ENCODE measurements at places on chromosomes 7 and 10.

DNA sequence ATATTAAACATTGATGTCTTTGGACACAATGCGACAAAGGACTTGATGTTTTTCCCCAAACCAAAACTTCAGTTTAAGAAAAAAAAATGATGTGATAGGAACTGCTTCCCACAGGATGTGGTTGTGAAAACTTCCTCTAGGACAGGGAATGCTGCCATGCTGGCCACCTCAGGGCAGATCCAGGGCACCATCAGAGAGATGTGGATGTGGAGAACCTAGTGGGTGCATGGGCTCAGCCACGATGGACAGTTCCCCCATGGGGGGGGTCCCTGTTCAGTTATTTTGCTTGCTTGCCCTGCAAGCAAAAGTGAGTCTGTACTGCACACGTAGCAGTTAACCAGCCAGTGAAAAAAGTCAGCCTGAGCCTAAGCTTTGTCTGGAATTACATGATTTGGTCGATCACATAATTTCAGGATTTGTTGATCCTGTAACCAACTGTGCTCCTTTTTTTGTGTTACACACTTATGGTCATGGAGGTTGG, 36.3 kb downstream of the LAMB4 start:
- DNase-seq: no peak

DNA sequence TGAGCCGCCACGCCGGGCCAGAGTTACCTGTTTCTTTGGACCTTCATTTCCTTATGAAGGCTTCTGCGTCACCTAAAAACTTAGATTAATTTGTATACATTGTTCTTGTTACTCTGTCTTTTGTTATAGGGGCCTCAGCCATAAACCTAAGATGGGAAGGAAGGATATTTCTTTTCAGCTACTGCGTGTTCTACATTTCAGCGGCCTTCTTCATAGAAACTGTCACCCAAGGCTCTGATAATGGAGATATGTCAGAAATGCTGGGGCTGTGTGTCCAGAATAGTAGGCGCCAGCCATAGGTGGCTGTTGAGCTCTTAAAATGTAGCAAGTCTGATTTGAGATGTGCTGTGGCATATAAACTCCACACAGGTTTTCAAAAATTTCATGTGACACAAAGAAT, 52.9 kb downstream of the HK1 start:
- no peak for DNase-seq

DNA sequence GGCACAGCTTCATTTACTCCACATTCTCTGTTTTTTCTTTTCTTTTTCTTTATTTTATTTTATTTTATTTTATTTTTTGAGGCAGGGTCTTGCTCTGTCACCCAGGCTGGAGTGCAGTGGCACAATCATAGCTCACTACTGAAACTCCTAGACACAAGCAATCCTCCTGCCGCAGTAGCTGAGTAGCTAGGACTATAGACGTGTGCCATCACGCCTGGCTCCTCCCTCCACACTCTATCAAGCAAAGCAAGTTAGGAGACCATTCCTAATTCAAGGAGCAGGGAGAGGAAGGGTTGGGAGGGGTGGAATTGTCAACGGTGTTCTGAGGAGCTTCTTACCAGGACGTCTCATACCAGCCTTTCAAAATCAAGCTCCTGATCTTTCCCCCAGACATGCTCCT, 52.4 kb downstream of the OAT start:
- DNase-seq: no peak

DNA sequence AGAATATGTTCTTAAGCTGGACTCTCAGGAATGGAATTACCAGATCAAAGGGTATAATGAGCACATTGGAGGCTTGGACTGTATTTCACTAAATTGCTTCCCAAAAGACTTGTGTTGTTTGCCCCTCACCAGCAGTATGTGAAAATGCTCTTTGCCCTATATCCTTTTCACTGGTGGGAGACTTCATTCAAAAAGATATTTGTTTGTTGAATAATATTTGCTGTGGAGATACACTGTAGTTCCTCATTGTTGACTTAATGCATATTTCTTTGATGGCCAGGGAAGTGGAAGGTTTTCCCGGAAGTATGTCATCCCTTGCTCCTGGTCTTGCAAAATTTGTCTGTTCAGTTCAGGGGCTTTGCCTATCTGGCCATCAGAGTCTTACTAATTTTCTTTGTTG, 19.4 kb downstream of the GSTO2 start:
- no peak for DNase-seq

DNA sequence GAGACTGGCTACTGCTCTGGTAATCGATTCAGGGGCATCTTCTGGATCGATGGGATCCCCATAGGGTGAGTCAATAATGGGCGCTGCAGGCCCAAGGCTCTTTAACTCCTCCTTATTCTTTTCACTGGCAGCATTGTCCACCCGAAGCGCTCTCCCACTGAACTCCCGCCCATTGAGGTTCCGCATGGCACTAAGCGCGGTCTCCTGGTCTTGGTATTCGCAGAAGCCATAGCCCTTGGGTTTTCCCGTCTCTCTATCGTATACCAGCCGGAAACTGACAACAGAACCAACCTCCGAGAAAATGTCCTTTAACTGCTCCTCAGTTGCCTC, 285 bp downstream of the CSTF2T start:
- DNase-seq: no peak

DNA sequence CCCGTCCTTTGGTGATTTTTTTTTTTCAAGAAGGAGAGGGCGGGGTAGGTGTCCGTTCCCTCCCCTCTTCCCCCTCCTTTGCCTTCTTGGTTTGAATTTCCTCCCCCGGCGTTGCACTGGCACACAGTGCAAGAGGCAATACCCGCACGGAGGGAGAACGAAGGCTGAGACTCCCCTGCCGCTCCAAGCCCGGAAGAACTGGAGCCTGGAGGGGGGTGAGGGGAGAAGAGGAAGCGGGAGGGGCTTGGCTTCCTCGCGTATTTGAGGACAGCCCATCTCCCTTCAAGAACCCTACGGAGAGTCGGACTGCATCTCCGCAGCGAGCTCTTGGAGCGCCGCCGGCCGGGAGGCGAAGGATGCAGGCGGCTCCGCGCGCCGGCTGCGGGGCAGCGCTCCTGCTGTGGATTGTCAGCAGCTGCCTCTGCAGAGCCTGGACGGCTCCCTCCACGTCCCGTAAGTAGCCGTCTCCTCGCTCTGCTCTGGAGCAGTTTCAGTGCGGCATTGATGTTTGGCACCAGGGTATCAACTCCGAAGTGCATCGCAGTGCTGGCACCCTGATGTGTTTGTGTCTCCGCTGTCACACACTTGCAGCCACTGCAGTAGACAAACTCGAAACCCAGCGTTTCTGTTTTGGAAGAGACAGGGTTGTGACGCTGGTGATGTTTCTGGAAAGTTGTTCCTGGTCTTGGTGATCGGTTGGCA, at the start of gene CNTNAP2:
CNTNAP2 (plus strand) TSS at position 281 of the 702 bp plus-strand sequence; CDS start at position 357, 76 bp downstream.
- no peak for DNase-seq

- DNase-seq: no peak
These were observed 156.1 kb downstream of the ADARB2 start for GRCh38 chr10:1581189-1581588.

DNA sequence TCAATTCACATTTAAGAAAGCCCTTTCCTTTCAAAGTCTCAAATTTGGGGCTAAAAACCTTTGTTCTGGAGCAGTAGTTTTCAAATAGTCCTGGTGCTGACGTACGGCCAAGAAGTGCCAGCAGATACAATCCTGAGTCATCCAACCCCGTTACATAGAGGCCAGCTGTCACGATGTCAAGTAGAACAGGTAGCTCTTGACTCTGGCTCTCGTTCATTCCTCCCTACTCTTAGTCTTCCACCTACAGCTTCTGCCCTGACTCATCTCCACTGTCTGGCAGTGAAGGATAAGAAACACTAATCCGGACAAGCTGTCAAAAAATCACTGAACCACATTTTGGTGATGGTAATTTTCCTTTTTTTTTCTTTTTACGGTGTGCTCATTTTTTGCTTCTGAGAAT, 132.4 kb upstream of the PTN start:
- no peak for DNase-seq

DNA sequence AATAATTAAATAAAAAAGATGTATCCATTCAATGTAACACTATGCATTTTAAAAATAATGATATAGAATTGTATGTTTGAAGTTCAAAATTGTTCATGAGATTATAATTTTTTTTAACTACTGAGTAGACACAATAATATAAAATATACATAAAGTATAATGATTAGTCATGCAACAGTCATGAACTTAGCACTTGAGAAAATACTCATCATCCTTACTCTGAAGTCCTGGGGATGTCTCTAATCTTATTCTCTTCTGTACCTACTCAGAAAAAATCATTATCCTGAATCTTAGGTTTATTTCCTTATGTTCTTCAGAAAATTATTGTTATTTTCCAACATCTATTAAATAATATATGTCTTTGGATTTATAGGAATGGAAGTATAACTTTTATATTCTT, 26.4 kb upstream of the IKZF1 start:
- no peak for DNase-seq

GRCh38 chr10:93600446-93601145, 439 bp downstream of the RBP4 start:
- no peak for DNase-seq

DNA sequence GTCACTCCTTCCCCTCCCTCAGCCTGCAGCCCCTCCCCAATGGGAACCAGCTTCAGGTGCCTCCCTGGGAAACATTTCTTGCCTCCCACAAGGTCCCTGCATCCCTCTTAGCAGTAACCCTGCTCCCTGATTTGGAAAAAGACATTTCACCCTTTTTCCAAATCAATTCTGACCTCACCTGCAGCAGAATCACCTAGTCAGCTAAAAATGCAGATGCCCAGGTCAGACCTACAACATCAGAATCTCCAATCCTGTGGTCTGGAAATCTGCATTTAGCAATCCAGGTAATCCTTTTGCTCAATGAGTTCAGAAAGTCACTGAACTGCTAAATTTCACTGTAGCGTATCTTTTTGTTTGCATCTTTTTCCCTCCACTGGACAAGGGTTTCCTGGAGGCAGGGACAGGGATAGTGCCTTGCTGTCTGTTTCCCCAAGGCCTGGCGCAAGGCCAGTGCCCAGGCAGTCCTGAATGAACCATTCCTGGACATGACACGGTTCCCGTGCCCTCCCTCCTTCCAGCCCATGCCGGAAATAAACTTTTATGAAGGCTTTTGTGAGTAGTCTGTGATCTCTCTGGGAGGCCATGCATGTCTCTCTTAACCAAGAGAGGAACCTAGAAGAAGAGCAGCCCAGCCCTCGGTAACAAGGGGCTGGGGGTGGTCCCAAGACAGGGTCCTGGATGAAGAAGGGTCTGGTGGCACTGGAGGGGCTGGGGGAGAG, 44.0 kb downstream of the COL13A1 start:
- no peak for DNase-seq

DNA sequence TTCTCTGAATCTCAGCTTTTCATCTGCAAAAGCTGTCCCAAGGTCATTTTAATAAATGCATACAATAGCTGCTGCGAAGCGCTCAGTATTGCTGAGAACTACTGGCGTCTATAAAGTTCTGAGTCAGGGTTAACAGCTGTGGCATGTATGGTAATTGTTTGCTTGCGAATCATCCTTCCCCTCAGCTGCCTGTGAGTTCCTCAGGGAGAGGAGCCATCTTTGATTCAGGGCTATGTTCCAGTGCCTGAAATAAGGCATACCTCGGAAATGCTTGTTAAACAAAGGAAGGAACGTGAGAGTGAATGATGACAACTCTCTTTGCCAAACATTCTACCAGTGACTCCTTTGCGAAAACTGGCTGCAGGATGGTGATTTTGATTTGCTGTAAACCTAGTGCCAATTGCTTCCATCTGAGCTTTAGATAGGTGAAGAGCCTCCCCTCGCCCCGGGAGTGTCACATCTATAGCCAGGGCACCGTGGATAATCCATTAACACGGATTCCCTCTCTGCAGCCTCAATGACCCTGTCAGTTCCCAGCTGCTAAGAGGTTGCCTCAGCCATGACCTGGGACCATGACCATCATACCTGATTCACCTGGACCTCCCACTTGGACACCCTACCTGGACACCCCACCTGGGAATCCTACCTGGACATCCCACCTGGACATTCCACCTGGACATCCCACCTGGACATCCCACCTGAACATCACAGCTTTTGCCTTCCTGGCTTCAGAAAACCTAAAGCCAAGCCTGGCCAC, 39.6 kb downstream of the GPRIN2 start:
- no peak for DNase-seq

- DNase-seq: no peak
These were observed 9.6 kb downstream of the SMC3 start for GRCh38 chr10:110577056-110577455.

GRCh38 chr7:91034459-91035368, 229.5 kb upstream of the FZD1 start:
- DNase-seq: peak; percentile 77

Measured in NAMALWA (cell line).